Left lung (tissue), 14 donors: ENCODE measurements at places on chromosomes 13 and 19. TPM values are rescaled to one million over a fixed set of nuclear protein-coding genes. Genes with fewer than 3 reads are reported as not detected.

DNA sequence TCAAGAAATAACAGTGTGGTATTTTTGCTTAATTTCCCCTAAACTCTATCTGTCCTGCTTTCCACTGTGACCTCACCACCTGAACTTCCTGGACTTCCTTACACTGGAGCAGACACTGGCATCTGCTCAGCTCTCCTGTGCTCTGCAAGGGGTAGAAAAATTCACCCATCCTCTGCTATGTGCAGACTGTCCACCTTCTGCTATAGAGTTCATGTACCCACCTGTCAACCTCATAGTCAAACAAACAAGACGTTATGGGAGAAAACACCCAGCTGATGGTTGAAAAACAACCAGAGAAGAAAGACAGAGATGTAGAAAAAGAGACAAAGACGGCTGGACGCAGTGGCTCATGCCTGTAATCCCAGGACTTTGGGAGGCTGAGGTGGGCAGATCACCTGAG is 12.2 kb downstream of the LAIR1 start:
- peaks cover 37% of the 10 kb centered on the region for H3K36me3 ChIP-seq
- peaks cover 22% of the 10 kb centered on the region for H3K4me1 ChIP-seq
- H3K27me3 ChIP-seq: no peaks in the 10 kb centered on the region
- DNase-seq: no peak
- peak overlapping the region; percentile 28 for H3K27ac ChIP-seq

DNA sequence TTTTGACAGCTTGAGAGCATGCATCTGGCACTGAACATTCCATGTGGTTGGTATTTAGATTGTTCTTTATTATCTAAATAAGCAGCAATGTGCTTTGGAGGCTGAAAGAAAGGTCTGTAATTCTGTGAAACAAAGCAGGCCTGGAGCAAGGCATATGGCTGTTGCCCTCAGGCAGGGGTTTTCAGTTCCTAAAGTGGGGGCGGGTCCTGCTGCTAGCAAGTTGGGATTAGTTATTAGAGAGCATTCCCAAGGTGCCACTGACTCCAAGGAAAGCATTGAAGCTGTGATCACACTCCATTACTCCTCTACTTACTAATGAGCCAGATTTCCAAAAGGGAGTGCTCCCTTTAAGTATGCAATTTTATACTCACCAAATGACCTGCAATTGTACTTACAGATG is 432.2 kb downstream of the OLFM4 start:
- no peaks in the 10 kb centered on the region for H3K27me3 ChIP-seq
- no peak overlapping the region for H3K27ac ChIP-seq
- no peak for DNase-seq
- H3K4me1 ChIP-seq: no peaks in the 10 kb centered on the region
- no peaks in the 10 kb centered on the region for H3K36me3 ChIP-seq

- no peak for DNase-seq
- no peaks in the 10 kb centered on the region for H3K36me3 ChIP-seq
Measured at GRCh38 chr19:35380450-35381124, 9.7 kb downstream of the GPR42 start.

GRCh38 chr19:38484747-38485146 is 51.3 kb downstream of the RYR1 start:
- H3K36me3 ChIP-seq: no peaks in the 10 kb centered on the region
- no peak overlapping the region for H3K27ac ChIP-seq
- H3K4me1 ChIP-seq: no peaks in the 10 kb centered on the region
- H3K27me3 ChIP-seq: peaks cover 9% of the 10 kb centered on the region
- no peak overlapping the region for H3K4me3 ChIP-seq

DNA sequence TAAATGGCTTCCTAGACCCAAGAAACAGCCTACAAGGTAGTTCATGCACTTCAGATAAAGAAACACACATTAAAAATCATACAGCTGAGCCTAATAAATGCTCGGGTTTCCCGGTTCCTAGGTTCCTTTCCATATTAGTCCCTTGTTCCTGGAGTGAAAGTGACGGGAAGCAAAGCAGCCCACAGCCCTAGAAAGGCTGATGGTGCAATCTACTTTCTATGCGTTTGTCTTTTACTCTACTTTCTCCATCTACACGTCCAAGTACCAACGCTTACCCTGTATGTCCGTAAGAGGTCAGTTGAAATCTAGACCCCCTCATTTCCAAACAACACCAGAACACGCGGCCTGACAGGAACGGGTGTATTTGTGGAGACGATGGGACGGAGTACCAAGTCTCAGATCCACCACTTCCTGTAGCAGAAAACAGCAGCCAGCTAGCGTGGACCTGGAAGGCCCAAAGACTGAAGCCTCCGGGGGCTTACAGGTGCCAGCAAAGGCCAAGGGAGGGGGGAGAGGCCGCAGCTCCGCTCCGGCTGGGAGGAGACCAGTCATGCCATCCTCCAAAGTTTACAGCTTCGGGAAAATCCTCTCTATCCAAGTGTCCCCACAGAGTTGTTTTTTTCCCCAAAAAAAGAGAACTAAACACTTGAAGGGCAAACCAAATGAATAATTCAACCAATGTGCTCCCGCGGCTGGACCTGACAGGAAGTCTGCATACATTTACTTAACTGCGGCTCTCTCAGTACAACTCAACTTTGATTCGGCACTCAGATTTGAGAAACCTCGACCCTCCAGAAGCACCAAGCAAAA is 34.1 kb downstream of the STK24 start:
- no peaks in the 10 kb centered on the region for H3K36me3 ChIP-seq
- H3K27me3 ChIP-seq: no peaks in the 10 kb centered on the region
- H3K4me1 ChIP-seq: peaks cover 73% of the 10 kb centered on the region
- DNase-seq: no peak
- no peak overlapping the region for H3K4me3 ChIP-seq

GRCh38 chr13:62482351-62482750 is 1066.7 kb upstream of the PCDH20 start:
- H3K4me1 ChIP-seq: no peaks in the 10 kb centered on the region
- H3K4me3 ChIP-seq: no peak overlapping the region
- DNase-seq: no peak
- no peaks in the 10 kb centered on the region for H3K27me3 ChIP-seq

DNA sequence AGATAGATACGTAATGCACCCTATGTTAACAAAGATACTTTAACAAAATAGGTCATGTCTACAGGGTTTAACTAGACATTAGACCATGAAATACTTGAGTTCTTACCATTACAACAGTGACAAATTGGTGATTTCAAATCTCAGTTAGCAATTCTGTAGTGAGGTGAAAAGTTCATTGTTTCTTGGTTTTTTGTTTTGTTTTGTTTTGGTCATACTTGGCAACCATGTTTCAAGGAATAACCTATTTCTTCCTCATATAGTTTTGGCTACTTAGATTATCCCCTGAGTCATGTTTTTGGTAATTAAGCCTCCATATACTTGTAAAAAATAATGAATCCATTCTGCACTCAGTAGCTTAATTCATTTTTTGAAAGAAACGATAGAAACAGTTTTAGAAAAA is 1200.4 kb downstream of the DIAPH3 start:
- no peaks in the 10 kb centered on the region for H3K4me1 ChIP-seq
- no peak overlapping the region for H3K27ac ChIP-seq
- H3K27me3 ChIP-seq: no peaks in the 10 kb centered on the region
- no peak for DNase-seq

DNA sequence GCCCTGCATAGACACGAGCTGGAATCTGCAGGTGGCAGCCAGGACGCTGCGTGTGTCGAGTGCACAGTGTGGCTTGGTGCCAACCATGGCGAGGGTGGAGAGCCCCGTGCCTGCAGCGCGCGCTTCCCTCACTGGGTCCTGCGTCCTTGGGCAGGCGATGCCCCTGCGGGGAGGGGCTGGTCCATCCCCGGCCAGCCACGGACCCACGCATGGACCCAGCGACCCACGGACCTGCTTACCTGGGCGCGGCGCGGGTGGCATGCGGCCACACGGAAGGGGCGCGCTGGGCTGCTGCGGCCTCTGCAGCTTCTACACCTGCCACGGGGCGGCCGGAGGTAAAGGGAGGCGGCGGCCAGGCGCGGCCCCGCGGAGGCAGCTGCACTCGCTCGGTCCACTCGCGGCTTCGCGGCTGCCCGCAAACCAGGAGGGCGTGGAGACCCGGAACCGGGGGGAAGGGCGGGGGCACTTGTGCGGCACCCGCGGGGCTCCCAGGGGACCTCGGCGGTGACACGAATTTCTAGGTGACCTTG is 569 bp upstream of the MCF2L start:
- H3K4me1 ChIP-seq: peaks cover 15% of the 10 kb centered on the region
- H3K4me3 ChIP-seq: peak overlapping the region; percentile 49
- peaks cover 42% of the 10 kb centered on the region for H3K27me3 ChIP-seq
- no peak for DNase-seq
- H3K36me3 ChIP-seq: no peaks in the 10 kb centered on the region
- H3K27ac ChIP-seq: peak overlapping the region; percentile 79

- H3K4me1 ChIP-seq: no peaks in the 10 kb centered on the region
- DNase-seq: no peak
- no peaks in the 10 kb centered on the region for H3K36me3 ChIP-seq
- no peak overlapping the region for H3K4me3 ChIP-seq
Measured at GRCh38 chr19:42096255-42096837, 20.4 kb downstream of the ZNF574 start.

GRCh38 chr13:102900193-102900608 is 54.4 kb downstream of the ERCC5 start:
- no peak overlapping the region for H3K27ac ChIP-seq
- H3K4me1 ChIP-seq: no peaks in the 10 kb centered on the region
- no peak for DNase-seq

DNA sequence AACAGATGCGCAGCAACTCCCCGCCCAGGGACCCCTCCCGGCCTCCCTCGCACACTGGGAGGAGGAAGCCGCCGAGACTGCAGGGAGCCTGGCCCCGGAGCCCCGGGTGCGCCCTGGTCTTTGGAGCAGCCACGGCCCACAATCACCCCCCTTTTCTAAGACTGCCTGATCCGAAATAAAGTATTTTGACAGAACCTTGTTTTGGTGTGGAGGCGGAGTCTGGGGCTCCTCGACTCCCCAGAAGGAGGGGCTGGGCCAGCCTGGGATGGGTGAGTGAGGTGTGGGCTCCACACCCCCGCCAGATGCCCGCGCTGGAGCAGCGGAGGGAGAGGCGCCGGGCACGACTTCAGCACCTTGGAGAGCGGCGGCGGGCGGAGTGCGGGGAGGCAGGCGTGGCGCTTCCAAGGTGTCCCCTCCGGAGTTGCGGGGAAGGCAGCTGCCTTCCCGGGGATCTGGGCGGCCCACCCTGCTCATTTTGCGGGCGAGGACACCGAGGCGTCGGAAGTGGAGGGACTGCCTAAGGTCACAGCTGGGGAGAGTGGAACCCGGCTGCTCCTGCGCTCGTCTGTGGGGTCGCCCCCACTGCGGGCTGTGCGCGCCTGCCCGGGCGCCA is 9.4 kb downstream of the SIRT6 start:
- no peaks in the 10 kb centered on the region for H3K27me3 ChIP-seq
- no peak overlapping the region for H3K4me3 ChIP-seq
- DNase-seq: peak; percentile 46
- no peaks in the 10 kb centered on the region for H3K36me3 ChIP-seq
- peaks cover 5% of the 10 kb centered on the region for H3K4me1 ChIP-seq
- H3K27ac ChIP-seq: no peak overlapping the region

GRCh38 chr19:8113017-8113416 is 36.4 kb downstream of the FBN3 start:
- H3K27me3 ChIP-seq: peaks cover 16% of the 10 kb centered on the region
- H3K27ac ChIP-seq: peak overlapping the region; percentile 25
- H3K4me1 ChIP-seq: no peaks in the 10 kb centered on the region
- H3K36me3 ChIP-seq: no peaks in the 10 kb centered on the region
- DNase-seq: peak; percentile 3

- H3K27me3 ChIP-seq: peaks cover 21% of the 10 kb centered on the region
- peaks cover 41% of the 10 kb centered on the region for H3K4me1 ChIP-seq
- DNase-seq: peak; percentile 85
- peaks cover 38% of the 10 kb centered on the region for H3K36me3 ChIP-seq
- peak within 1 kb of the TSS; percentile 94 for H3K27ac ChIP-seq
- H3K4me3 ChIP-seq: peak within 1 kb of the TSS; percentile 21
Measured at GRCh38 chr19:35756377-35757230, at the start of gene HSPB6. Gene HSPB6 (minus strand): TSS chr19:35757029. CDS start chr19:35757008, 21 bp downstream.

- DNase-seq: no peak
- H3K4me1 ChIP-seq: no peaks in the 10 kb centered on the region
- H3K36me3 ChIP-seq: no peaks in the 10 kb centered on the region
- H3K27ac ChIP-seq: no peak overlapping the region
- H3K4me3 ChIP-seq: no peak overlapping the region
Measured at GRCh38 chr19:49427855-49428546, 2.8 kb downstream of the GFY start.

DNA sequence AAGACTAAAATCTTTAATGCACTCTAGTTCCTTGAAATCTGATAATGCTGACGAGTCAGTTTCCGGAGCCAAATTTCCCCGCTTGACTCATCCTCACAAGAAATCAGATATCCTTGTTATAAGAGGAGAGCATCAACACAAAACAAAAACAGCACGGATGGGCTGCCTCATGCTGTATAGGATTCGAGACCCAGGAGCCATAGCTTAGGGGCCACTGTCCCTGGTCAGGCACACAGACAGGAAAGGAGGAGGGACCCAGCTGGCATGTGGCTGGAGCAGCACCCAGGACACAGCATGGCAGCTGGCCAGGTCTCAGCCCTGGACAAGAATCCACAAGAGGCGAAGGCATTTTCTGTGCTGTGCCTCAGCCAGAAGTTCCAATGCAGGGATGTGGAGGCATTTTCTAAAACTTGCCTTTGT is 110.2 kb upstream of the SPATA13 start:
- DNase-seq: peak; percentile 79
- H3K27ac ChIP-seq: peak overlapping the region; percentile 28
- no peaks in the 10 kb centered on the region for H3K36me3 ChIP-seq
- no peaks in the 10 kb centered on the region for H3K27me3 ChIP-seq
- no peak overlapping the region for H3K4me3 ChIP-seq

GRCh38 chr13:33639626-33640080 is 178.3 kb upstream of the RFC3 start:
- H3K27me3 ChIP-seq: no peaks in the 10 kb centered on the region
- no peaks in the 10 kb centered on the region for H3K36me3 ChIP-seq
- no peak for DNase-seq
- H3K4me1 ChIP-seq: peaks cover 14% of the 10 kb centered on the region
- no peak overlapping the region for H3K27ac ChIP-seq

- no peak overlapping the region for H3K4me3 ChIP-seq
- H3K4me1 ChIP-seq: no peaks in the 10 kb centered on the region
- H3K36me3 ChIP-seq: no peaks in the 10 kb centered on the region
- H3K27ac ChIP-seq: no peak overlapping the region
- DNase-seq: no peak
- H3K27me3 ChIP-seq: no peaks in the 10 kb centered on the region
Measured at GRCh38 chr13:43657485-43657884, 129.3 kb downstream of the ENOX1 start.

DNA sequence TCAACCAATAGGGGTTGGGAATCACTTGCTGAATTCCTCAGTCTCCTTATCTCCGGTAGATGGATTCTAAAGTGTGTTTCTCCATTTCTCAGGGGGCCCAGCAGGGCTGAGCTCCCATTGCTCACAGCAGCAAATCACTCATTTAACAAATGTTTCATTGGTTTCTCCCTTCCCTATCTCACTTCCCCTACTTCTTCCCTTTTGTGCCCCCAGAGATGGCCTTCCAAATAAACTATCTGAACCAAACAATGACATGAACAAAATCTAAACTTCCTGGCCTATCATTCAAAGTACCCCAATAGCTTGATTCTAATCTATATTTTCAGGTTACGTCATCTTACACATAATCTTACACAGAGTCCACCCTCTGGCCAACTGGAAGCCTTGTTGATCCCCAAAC is 60.4 kb downstream of the DLEU7 start:
- H3K36me3 ChIP-seq: no peaks in the 10 kb centered on the region
- no peaks in the 10 kb centered on the region for H3K4me1 ChIP-seq
- H3K27ac ChIP-seq: no peak overlapping the region
- H3K4me3 ChIP-seq: no peak overlapping the region

TUBA3C gene
- not detected for total RNA-seq

MEIOSIN gene
- not detected for total RNA-seq

BRME1 gene
- total RNA-seq: 3.7 TPM

ERICH4 gene
- not detected for total RNA-seq

VSTM2B gene
- total RNA-seq: not detected

PLIN5 gene
- total RNA-seq: 15.9 TPM

COL5A3 gene
- total RNA-seq: 15.9 TPM
